Fibroblast of the aortic adventitia (primary cell): ENCODE measurements at places on chromosomes 16 and 17. TPM values are rescaled to one million over a fixed set of nuclear protein-coding genes. Genes with fewer than 3 reads are reported as not detected.

GLYR1 gene
- 42.4 and 55.0 TPM in 2 replicates for total RNA-seq

LGALS9C gene
- not detected in 2 replicates for total RNA-seq

MYO15B gene
- total RNA-seq = 1.4 and 16.8 TPM in 2 replicates

FZD2 gene
- total RNA-seq = 1.8 and 16.4 TPM in 2 replicates

HP gene
- 0.27 TPM in 1 of 2 replicates, not detected in the other for total RNA-seq

RASD1 gene
- 0.36 TPM in 1 of 2 replicates, not detected in the other for total RNA-seq

ANKFN1 gene
- not detected in 2 replicates for total RNA-seq

LCAT gene
- 2.7 and 5.2 TPM in 2 replicates for total RNA-seq

EPX gene
- total RNA-seq = not detected in 2 replicates

CRHR1 gene
- not detected in 2 replicates for total RNA-seq

CBX4 gene
- total RNA-seq = 8.3 and 12.8 TPM in 2 replicates

DPEP3 gene
- total RNA-seq = not detected in 2 replicates

GNAO1 gene
- 0.09 TPM in 1 of 2 replicates, not detected in the other for total RNA-seq

ODF4 gene
- not detected in 2 replicates for total RNA-seq

KLHL10 gene
- total RNA-seq = 0.09 and 0.90 TPM in 2 replicates

EVI2B gene
- total RNA-seq = 0.54 and 1.1 TPM in 2 replicates

TERB1 gene
- total RNA-seq = 0.08 and 0.09 TPM in 2 replicates

SOX15 gene
- total RNA-seq = 0.57 and 1.4 TPM in 2 replicates

ABCC1 gene
- total RNA-seq = 34.6 and 46.2 TPM in 2 replicates

CLEC18B gene
- total RNA-seq = not detected in 2 replicates

MT1X gene
- total RNA-seq = 39.9 and 155 TPM in 2 replicates

C16orf95 gene
- 2.0 and 3.4 TPM in 2 replicates for total RNA-seq

KRT33B gene
- total RNA-seq = not detected in 2 replicates

AOC2 gene
- total RNA-seq = 0.25 and 0.72 TPM in 2 replicates
